Activated T-helper 1 cell treated with Interleukin-2 at 50 U/mL for 16 hours (primary cell): ENCODE measurements at places on chromosomes 16 and 17.

GRCh38 chr16:81238296-81239011 is at the start of gene BCO1:
Gene BCO1 (plus strand): TSS chr16:81238689. CDS start chr16:81238909, 220 bp downstream.
- DNase-seq, result no peak

- DNase-seq, result no peak
Observed at GRCh38 chr17:2423271-2423670, 22.4 kb upstream of the MNT start.

- DNase-seq, result no peak
Observed at GRCh38 chr17:61662741-61663140, 71.7 kb upstream of the NACA2 start.

DNA sequence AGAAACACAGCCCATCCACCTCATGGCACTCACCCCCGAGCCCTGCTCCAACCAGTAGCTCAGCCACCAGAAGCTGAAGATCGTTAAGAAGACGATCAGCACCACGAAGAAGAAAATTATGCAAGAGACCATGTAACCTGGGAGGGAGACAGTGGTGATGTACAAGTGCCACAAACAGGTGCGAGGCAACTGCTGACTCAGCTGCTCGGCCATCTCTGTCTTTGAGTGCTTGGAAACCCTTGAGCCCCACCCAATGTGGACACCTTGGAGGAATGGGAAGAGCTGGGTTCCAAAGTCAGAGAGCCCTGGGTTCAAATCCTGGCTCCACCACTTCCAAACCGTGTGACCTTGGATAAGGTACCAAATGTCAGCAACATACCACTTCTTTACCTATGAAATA is 38.1 kb upstream of the ABCC12 start:
- DNase-seq, result no peak

- no peak for DNase-seq
Observed at GRCh38 chr16:80122115-80122514, 418.7 kb upstream of the DYNLRB2 start.

DNA sequence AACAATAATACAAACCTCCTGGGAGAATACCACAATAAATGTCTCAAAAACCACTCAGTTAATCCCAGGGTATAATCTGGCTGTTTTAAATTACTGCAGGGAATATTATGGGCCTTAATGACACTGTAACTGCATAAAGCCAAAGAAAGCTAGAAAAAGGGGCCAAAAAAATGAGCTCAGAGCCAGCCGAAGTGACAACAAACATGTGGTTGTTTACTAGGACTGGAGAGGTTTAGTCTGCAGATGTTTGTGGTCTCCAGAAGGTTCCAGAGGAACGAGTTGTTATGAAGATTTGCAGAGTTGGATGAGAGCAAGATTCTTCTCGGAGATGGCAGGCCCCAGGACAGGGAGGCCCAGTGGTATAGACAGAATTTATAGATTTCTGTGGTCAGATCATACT is 97.1 kb upstream of the AKTIP start:
- DNase-seq, result no peak

DNA sequence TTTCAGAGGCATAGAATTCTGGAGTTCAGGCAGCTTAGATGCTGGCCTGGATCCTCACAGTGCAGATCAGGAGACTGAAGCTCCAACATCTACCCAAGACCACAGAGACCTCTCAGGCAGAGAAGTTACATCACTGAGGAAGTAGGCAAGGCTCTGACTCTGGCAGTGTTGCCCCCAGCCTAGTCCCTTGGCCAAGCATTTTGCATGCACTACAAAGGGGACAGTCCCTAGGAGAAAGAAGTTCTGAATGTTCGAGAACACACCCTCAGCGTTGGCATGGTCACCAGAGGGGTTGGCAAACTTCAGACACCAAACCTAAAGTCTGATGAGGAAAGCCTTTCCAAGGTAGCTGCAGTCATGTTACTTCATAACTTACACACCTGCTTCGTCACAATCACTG is 2.5 kb downstream of the RANBP10 start:
- DNase-seq, result no peak

- no peak for DNase-seq
Observed at GRCh38 chr16:82181461-82182185, 11.6 kb upstream of the MPHOSPH6 start.

- DNase-seq, result no peak
Observed at GRCh38 chr17:43217614-43218087, 6.0 kb downstream of the TMEM106A start.

DNA sequence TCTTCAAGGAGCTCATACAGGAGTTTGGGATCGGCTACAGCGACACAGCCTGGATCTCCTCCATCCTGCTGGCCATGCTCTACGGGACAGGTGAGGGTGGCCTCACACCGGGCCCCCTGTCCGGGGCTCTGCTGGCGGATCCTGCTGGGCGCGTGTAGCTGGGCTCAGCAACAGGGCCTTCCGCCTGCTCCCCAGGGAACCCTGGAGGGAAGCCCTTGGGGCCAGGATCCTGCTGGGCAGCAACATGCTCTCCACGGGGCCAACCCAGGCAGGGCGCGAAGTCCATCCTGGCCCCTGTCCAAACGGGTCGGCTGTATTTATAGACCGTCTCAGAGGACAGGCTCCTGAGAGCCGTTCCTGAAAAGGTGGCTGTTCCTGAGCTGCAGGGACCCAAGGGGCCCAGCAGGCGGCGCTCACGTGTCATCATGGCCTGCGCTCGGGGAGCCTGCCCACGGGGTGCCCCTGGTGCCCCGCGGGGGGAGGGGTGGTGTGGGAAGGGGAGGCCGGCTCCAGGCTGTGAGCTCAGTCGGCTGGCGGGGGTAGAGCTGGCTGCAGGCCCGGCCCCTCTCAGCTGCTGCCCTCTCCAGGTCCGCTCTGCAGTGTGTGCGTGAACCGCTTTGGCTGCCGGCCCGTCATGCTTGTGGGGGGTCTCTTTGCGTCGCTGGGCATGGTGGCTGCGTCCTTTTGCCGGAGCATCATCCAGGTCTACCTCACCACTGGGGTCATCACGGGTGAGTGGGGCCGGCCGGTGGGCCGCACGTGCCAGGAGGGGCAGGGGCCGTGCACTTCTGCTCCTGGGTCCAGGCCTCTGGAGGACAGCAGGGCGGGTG is 7.5 kb downstream of the SLC16A3 start:
- DNase-seq, result peak; percentile 55

- DNase-seq, result no peak
Observed at GRCh38 chr17:1376061-1376460, 24.0 kb downstream of the YWHAE start.

DNA sequence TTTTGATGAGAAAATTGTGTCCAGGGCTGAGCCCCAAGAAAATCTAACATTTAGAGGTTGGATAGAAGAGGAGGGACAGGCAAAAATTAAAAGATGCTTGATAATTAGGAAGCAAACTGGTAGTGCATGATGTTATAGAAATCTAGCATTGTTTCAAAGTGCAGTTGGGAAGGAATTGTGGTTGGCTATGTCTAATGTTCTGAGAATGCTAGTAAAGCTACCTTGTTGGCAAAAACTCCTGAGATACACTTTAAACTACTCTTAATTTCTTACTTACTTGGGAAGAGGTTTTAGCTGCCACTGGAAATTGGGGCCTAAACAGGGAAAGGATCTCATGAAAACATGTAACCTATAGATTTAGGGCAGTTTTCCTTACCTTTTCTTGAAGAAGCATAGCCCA is 48.3 kb downstream of the MAP2K4 start:
- DNase-seq, result no peak

DNA sequence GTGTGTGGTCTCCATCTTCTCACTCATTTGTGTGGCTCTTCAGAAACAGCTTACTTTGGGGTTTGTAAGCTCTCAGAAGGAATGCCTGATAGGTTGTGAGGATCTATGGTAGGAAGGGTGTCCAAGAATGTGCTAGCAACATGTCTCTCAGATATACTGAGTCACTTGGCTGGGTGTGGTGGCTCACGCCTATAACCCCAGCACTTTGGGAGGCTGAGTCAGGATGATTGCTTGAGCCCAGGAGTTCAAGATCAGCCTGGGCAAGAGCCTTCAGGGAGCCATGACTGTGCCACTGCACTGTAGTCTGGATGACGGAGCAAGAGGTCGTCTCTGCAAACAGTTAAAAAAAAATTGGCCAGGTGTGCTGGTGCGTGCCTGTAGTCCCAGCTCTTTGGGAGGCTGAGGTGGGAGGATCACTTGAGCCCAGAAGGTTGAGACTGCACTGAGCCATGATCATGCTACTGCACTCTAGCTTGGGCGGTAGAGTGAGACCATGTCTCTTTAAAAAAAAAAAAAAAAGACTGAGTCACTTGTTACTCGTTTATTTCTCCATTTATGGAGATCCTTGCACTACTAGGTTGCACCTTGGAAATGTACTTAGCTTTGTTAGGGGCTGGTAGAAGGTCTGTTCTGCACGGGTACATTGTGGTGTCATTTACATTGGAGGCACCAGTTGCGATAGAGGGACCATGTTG is 232.0 kb downstream of the SNX29 start:
- no peak for DNase-seq

- DNase-seq, result no peak
Observed at GRCh38 chr17:60168654-60169053, 18.9 kb downstream of the CA4 start.

DNA sequence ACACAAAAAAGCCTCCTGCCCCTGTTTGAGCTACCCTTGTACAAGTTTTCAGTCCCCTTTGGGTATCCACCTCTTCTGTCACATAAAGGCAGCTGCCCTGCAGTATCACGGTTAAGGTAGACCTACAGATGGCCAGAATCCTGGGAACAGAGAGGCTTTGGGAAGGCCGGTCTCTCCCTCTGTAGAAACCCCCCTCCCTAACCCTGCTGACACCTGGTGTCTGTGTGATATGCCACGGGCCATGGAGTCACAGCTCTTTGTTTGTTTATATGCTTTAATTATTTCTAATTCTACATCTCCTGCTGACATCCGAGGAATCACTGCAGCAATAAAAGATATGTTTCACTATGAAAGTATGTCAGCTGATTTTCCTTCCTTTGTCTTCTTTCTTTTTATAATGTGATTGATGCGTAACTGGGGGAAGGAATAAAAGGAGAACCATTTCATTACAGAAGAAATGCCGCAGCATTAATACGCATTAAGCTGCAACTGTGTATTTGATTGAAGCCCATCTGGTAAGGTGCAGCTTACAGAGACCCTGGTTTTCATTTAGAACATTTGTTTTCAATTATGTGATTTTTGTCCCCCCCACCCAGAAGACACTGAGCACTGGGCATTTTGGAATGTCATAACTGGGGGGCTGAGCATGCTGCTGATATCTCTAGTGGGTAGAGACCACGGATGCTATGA is 142.1 kb downstream of the SLC39A11 start:
- no peak for DNase-seq

DNA sequence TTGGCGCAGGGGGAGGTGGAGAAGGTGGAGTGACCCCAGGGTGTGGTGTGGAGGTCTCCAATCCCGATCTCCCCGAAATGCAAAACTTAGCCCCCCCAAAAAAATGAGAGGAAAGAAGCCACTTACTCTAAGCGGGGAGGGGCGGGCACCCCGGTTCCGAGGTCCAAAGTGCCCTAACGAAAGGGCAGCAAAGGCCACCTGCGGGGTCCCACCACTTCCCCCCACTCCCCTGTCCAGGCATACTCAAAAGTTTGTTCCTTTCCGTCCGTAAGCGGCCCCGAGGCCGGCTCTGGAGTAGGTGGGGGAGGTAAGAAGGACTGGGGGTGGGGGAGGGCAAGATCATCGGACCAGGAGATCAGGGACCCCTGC is 1.1 kb downstream of the TOX3 start:
- DNase-seq, result no peak
